ENCODE measurements at places on chromosomes 6 and 20.

DNA sequence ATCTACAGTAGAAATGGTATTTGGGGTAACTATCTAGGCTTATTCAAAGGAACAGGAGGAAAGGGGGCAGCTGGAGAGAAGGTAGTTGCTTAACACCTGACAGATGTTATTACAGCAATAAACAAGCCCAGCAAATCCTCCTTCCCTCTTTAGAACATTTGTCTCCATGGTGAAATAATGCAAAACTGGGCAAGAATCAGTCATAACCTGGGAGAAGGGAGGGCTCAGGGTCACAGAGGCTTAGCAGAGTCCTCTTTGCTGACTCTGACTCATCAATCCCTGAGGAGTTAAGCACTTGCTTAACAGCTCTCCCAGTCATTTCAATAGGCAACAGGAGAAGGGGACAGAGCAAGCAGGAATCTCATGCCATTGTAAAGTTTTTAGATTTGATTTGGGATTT is 230.3 kb downstream of the IBTK start:
- DNase-seq: no peak

- no peak for DNase-seq
Observed at GRCh38 chr20:35039146-35039545, 53.5 kb downstream of the TRPC4AP start.

DNA sequence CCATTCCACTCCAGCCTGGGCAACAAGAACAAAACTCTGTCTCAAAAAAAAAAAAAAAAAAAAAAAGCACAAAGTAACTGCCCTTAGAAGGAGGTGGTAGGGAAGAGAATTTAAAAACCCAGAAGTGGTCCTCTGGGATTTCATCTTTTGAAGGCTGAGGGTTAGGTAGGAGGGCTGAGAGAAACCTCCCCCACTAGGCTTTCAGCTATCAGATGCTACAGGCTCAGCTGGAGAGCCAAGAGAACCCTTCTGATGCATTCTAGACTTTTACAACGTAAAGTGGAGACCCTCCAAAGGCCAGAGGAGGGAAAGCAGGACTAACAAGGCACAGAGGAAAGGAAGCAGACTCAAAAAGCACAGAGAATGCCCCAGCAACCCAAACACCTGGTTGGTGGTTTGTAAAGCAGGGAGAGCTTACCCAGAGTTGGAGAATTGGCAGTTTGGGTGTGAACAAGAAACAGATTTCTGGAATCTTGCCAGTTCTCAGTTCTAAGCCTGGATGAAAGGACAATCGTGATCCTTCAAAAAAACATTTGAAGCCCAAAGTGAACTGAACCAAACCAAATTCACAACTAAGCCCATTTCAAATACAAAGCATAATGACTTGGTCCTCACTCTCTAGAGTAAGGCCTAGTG is 23.2 kb upstream of the SPAG4 start:
- no peak for DNase-seq

DNA sequence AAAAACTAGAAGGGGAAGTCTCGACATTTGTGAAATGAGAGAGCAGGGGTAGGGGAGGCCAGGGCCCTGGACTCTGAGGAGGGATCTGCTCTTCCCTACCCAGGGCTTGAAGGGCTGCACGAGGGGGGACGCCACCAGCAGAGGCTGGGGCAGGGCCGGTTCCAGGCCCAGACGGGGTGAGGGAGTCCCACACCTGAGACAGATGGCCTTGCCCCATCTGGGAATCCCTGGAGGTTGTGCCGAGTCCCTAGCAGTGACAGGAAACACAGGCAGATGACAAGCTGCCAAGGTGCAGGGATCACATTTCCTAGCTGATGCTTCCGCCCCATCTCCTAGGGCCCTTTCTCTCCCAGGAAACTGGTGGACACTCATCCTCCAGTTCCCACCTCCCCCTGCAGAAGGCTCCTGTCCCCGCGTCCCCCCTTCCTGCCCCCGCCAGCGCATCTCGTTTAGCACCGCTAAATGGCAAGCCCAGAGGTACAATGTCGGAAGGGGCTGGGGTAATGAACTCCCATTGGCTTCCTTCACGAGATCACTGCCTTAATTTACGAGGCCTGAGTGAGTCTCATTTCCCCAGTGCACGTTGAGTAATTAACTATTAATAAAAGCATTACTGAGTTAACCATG is 35.2 kb upstream of the CDH22 start:
- DNase-seq: no peak

- DNase-seq: no peak
Observed at GRCh38 chr6:125922322-125922860, 34.2 kb upstream of the HINT3 start.

- no peak for DNase-seq
Observed at GRCh38 chr20:53130795-53131194, 158.6 kb downstream of the TSHZ2 start.

DNA sequence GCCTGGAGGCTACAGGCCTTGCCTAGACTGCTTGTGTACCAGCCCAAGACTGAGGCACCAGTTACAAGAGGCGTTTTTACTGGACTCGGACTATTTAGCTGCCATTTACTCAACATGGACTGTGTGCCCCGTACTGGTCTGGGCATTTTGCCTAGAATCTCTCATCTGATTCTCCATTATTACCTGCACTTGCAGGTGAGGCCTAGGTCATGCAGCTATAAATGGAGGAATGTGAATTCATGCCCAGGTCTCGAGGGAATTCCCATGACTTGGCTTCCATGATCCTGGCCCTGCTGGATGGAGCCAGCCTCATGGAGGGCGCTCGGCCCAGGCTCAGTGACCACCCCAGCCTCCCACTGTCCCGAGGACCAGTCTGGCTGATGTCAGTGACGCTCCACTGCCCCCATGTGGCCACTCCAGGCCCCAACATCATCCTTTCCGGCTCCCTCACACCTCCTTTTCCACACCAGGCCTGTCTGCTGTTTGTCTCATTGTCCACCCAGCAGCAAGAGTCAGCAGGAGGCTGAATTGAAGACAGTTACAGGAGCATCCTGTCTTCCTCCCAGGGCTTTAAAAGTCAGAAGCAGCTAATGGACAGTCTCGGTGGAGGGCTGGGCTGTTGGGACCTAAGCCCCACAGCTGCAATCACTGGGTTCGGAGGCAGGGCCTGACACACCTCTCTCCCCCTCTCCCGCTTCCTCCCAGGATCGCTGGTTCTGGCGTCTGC is 8.7 kb downstream of the MMP24OS start:
- DNase-seq: no peak

DNA sequence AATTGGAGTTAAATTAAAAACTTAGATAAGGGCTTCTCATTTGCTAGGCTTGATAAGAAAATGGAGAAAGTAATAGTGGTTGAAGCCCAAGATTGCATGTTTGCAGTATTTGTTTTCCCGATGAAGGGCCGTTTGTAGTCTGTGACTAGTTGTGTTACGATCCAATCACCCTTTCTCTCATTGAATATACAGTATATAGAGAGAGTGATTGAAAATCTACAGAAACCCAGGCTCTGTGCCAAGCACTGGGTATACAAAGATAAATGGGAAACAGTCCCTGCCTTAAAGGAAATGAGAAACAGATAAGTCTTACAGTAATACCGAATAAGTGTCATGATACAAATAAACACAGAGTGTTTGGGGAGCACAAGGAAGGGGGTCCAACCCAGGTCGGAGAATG is 55.2 kb upstream of the CDKAL1 start:
- DNase-seq: no peak

DNA sequence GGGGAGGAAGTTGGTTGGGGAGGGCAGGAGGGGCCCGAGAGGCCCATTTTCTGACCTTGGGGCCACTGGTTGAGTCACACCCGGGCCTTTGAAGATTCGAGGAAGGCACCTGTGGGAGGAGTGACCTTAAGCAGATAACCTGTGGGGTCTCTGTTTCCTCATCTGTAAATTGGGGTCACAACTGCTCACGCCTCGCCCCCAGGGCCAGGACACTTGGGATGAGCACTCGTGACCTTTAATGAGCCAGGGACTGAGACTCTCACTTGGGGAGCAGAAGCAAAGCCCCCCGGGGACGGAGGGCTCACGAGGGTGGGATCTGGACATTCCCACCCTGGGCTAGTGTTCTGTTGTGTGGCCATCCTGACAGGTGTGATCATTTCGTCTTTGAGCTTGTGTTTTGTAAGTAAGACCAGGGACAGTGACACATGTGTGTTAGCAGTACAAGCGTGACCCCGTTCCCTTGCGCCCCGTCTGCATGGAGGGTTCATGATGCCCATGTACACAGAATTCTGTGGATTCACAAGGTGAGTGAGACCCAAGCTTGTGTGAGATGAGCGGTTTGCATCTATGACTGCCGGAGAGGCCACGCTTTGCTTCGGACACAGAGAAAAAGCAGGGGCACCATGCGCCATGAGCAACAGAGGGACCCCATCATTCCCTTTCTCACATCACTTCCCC is 79.3 kb upstream of the PMEPA1 start:
- DNase-seq: no peak

DNA sequence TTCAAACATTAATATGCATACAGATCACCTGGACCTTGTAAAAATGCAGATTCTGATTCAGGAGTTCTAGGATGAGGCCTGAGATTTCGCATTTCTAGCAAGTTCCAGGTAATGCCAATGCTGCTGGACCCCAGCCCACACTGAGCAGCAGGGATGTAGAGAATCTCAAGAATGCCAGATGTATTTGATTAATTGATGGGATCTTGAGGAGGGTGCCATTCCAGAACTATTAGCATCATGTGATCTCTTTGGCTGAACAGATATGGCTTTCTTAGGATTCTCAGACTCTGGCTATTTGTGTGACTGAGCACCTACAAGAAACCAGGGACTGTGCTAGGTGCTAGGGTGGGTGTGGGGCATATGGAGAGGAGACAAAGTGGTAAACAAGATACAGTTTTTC is 16.5 kb upstream of the SNX3 start:
- no peak for DNase-seq

DNA sequence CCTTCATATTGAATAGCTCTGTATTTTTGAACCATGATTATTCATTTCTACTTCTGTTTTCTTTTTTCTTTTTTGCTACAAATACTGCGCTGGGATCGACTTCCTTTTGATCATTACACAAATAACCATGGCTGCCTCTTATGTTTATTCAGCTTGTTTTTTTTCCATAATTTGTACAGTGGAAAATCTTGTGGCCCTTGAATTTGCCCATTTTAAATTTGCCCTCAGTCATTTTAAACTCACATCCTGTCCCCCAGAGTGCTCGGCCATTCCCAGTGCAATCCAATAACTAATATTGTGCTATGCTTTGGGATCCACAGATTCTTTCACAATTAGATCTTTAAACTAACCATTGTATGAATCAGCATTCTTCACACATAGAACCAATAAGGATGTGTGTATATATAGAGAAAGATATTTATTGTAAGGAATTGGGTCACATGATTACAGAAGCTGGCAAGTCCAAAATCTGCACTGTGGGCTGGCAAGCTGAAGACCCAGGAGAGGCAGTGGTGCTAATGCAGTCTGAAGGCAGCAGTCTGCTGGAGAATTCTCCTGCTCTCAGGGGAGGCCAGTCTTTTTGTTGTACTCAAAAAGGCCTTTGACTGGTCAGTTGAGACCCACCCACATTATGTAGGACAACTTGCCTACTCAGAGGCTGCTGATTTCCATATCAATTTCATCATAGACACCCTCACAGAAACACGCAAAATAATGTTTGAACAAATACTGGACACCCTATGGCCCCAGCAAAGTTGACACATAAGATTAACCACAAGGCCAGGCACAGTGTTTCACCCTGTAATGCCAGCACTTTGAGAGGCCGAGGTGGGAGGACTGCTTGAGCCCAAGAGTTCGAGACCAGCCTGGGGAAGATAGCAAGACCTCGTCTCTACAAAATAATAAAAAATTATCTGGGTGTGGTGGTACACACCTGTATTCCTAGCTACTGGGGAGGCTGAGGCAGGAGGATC is 147.1 kb downstream of the MTHFD1L start:
- DNase-seq: no peak

DNA sequence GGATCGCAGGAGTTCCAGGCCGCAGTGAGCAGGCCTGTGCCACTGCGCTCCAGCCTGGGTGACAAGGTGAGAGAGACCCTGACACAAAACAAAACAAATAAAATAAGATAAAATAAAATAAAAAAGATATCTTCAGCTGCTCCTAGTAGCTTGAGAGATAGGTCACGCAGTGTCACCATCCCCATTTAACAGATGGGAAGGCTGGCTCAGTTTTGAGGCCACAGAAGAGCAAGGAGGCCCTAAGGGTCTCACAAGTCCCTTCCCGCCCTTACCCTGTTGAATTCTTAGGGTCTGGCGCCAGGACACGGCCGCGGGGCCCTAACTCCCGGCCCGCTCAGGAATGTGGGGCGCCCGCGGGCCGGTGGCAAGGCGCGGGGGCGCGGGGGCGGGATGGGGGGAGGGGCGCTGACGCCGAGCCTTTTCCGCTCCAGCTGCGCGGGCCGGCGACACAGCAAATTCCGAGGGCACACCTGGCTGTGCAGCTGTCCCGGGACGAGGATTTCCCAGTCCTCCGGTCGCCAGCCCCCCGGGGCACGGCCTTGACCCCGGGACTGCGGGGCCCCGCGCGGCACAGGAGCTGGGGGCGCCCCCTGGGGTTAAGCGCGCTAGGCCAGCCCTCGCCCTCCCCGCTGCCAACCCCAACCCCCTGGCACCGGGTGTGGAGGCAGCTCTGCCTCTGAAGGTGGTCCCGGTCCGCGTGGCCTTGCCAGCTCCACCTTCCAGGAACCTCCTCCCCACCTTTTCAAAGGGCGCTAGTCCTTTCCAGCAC is 10.3 kb upstream of the R3HDML start:
- DNase-seq: no peak

- no peak for DNase-seq
Observed at GRCh38 chr20:19473216-19473921, 260.9 kb downstream of the SLC24A3 start.

GRCh38 chr6:8337147-8337546 is 98.2 kb downstream of the SLC35B3 start:
- no peak for DNase-seq

DNA sequence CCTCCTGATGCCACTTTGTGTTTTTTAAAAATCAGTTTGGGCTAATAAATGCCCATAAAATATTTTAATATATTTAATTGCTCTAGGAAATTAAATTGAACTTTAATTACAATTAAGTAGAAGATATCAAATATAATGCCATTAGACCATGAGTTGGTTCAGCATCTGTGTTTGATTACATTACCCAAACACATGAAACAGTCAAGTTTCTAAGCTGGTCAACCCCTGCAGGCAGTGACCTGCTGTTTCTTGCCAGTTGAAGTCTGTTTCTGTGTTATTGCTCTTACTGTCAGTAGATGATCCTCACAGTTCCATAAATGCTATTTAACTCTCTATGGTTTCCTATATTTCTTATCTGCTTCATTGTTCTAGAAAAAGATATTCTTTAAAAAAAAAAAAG is 9.7 kb upstream of the TENT5A start:
- no peak for DNase-seq

GRCh38 chr6:88494401-88495140 is 328.4 kb upstream of the CNR1 start:
- DNase-seq: no peak

DNA sequence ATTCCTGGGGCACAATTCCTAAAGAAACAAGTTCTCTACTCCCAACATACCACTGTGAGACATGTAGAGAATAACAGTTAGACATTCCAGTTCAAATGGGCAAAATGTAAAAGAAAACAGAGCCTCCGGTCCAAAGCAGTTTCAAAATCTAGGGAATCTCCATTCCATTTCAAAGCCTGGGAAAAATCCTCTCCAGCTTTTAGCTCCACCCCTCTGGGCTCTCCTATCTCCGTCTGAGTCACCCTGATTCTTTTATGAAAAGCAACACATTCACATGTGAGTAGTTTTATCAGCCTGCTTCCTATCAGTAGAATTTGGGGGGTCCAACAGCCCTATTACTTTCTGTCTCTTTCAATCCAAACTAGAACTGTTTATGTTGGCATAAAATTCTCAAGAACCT is 3.7 kb downstream of the CSNK2A1 start:
- DNase-seq: no peak

GRCh38 chr6:25641940-25642666 is 9.9 kb upstream of the SCGN start:
- DNase-seq: no peak

GRCh38 chr6:24990944-24991809 is 55.4 kb upstream of the RIPOR2 start:
- no peak for DNase-seq
